ENCODE measurements at places on chromosomes 7 and 10.

DNA sequence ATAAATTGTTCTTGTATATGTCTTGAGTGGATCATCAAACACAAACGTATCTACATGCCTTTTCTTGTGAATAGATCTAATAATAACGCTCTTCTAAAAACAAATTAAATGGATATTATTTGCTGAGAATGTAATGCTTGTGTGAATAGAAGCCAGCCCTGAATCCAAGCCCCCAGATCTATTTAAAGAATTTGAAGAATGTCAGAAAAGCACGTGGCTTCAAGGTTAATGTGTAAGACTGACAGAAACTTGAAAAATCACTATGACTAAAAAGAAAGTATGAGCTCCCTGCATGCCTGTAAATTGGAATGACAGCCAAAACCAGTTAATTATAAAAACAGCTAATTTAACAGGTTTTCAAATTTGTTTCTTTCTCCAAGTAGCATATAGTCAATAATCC lies 43.2 kb upstream of the ATRNL1 start:
- no peak for DNase-seq

- no peak for DNase-seq
These were observed 345.9 kb downstream of the KIF20B start for GRCh38 chr10:90047243-90047729.

GRCh38 chr7:114412548-114412947 lies 2.1 kb upstream of the FOXP2 start:
- no peak for DNase-seq

GRCh38 chr10:124672181-124672638 lies 72.0 kb downstream of the FAM53B start:
- no peak for DNase-seq

GRCh38 chr7:22858640-22859561 lies 36.3 kb upstream of the TOMM7 start:
- DNase-seq: no peak

GRCh38 chr10:93143281-93143680 lies 69.6 kb downstream of the CYP26A1 start:
- DNase-seq: no peak

- no peak for DNase-seq
These were observed 3.1 kb downstream of the HNRNPA2B1 start for GRCh38 chr7:26197153-26198115.

GRCh38 chr10:124707551-124707950 lies 36.6 kb downstream of the FAM53B start:
- DNase-seq: no peak

- no peak for DNase-seq
These were observed 59.3 kb upstream of the GRB10 start for GRCh38 chr7:50842041-50842440.

- no peak for DNase-seq
These were observed 165.5 kb upstream of the TBX20 start for GRCh38 chr7:35419391-35419755.

- no peak for DNase-seq
These were observed 14.1 kb upstream of the CYTH3 start for GRCh38 chr7:6286486-6286885.

DNA sequence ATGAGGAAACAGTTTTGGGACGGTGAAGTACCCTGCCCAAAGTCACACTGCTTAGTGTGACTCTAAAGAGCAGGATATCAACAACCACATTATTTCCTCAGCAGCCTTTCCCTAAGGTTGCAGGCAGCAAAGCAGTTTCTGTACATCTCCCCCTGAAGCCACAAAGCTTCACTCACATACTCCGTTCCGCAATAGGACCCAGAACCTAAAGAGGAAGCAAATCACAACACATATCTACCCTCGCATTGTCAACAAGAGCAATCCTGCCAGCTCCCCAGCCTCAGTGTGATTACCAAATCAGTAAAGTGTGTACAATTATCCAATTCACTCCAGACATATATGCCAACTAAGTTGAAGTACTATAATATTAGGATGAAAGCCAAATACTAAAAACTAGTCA lies 30.8 kb downstream of the VAX1 start:
- DNase-seq: no peak

DNA sequence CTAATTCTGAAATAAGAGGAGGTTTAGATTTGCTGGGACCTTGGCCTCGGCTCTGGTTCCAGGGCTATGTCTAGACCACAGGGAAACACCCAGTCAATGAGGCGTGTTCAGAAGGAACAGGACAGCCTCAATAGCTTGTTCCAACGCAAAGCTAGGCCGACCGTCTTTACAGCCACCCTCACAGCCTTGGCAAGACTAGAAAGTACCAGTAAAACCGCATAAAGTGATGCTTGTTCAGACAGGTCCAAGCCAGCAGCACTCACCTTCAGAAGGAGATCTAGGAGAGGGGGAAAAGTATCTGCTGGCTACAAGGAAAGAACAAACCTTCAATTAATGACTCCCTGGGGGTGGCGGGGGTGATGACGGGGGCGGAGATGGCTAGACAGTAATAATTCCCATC lies 50.1 kb upstream of the LMTK2 start:
- no peak for DNase-seq

DNA sequence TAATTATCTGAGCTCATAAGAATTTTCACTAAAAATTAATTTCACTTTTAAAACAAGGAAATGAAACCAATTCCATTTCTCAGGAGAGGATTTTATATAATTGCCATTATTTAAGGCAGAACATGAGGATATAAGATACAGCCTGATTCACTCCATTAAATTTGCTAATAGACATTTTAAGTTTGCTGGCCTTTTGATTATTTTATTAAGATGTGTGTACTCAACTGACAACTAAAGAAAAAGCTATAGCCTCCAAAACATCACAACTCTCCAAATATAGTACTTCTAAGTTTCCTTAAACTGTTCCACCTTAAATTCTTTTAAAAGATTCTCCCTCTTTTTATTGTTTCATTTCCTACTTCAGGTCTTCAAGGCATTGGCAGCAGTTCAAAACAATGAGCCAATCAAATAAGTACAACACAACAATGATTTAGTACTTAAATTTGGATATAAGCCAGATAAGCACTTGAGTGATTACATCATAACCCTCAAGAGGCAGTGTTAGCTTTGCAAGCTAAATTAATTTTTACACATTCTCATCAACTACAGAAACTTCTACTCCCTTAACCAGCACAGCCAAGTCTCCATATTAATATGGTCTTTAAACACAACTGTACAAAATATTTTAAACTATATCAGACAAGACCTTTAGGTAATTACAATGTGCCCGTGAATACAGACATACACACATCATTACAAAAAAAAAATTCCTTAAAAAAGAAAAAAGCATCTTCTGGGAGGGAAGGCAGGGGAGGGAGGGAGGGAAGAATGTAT lies 121.8 kb downstream of the KMT2C start:
- peak; percentile 8 for DNase-seq
